ENCODE measurements at places on chromosomes 2 and 18.
A peak's percentile ranks its signal among the peaks of the same experiment; 100 is the strongest.

- no peak for DNase-seq
Observed at GRCh38 chr18:12862874-12863482, 21.1 kb downstream of the PTPN2 start.

DNA sequence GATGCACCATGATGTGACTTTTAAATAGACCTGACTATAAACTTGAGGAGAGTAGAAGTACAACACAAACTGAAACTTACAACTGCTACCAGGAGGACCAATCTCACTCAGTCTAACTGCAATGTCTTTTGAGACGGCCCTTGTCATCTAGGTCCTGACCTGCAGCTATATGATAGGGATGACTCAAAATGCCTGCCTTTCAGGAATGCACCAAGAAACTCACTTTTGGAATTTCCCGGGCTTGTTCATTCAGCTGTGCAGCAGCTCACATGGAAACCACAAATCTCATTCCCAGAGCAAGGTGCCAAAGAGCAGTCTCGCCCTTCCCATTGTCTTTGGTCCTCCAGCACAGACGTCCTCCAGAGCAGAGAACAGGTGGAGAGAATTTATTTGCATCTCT, 113.7 kb downstream of the SPOPL start:
- no peak for DNase-seq

GRCh38 chr2:221170548-221170947, 401.6 kb downstream of the EPHA4 start:
- no peak for DNase-seq

GRCh38 chr2:211453311-211453887, 897.0 kb downstream of the CPS1 start:
- DNase-seq, result no peak

GRCh38 chr2:158477202-158477601, 20.4 kb downstream of the PKP4 start:
- DNase-seq, result no peak

DNA sequence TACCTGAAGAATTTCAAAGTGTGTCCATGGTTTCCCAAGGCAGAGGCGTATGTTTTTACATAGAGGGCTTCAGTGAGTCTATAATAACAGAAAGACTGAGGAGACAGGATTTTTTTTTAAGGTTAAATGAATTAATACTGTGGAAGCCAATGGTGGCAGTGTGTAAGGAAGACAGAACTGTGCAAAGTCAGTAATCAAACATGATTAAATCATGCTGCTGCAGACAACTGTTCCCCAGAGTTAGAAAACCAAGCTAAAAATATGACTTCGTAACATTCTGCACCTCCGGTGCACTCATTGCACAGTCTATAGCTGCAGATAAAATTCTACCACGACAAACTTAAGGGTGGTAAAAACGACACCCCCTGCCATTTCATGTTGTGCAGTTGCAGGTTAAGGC, 309.6 kb upstream of the TRIB2 start:
- no peak for DNase-seq

GRCh38 chr2:71720596-71721361, 267.4 kb downstream of the DYSF start:
- no peak for DNase-seq

DNA sequence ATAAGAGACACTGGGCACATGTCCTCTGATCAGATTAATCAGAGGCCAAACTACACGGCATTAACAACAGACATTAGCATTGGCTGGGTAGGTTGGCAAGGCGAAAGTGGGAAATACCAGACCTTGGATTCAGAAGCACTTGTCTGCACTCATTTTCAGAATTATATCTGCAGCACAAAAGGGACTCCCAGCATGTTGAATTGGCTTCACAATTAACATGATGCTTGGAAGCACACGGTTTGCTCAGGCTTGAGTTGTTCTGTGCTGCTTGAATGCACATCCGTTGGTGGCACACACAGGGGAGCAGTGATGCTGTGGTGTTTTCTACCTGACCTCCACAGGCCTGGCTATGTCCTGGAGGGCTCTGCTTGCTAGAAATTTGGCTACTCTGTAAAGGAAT, 83.9 kb downstream of the ACTR3 start:
- DNase-seq, result no peak

DNA sequence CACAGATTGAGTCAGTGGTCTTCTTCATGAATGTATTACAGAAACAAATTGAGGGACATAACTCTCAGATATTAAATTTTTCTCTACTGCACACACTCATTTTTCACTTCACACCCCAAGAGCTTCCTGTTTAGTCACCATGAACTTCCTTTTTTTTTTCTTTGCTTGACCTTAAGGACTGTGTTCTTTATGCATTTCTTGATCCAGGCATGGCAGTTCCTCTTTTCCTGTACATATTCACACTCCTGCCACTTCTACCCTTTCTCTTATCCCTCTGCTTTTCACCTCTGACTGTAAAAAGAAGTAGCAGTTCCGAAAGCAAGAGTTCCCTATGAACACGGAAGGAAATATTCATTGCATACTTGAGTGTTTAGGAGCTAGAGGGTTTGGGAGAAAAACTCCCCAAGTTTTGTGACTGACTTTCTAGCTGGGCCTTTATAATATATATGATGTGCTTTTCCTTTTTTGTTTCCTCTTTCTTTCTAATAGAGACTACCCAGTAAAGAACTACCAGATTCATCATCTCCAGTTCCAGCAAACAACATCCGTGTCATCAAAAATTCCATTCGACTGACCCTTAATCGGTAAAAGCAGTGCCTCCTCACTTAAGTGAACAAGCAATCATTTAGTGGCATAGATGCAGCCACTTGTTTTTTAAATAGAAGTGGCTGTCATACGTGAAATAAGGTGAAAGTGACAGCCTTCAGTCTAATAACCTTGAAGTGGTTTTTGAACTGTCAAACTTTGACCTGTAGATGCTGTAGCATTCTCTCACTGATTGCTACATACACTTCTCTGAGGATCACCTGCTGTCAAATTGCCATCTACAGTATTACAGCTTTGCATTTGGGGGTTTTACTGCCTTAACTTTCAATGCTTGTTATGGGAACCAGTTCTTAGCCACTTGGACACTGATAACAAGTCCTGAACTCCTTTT, 40.8 kb downstream of the PAPOLG start:
- peak; percentile 92 for DNase-seq

DNA sequence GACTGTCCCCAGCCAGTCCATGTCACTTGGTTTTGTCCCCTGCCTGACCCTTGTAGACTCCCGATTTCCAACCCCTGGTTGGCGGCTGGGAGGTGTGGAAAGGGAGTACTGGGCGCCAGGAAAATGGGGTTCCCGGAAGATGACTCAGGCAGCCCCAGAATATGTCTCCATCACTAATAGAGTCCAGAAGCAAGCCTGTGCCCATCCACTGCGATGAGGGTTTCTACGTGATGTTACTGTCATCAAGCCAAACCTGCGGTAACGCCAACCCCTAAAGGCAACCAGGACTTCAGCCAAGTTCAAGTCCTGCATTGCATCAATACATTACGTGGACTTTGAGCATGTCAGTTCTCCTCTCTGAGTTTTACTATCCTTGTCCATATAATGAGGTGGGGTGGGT, 62.0 kb upstream of the TAF1B start:
- no peak for DNase-seq

- no peak for DNase-seq
Observed at GRCh38 chr18:11110509-11110908, 38.9 kb downstream of the PIEZO2 start.

DNA sequence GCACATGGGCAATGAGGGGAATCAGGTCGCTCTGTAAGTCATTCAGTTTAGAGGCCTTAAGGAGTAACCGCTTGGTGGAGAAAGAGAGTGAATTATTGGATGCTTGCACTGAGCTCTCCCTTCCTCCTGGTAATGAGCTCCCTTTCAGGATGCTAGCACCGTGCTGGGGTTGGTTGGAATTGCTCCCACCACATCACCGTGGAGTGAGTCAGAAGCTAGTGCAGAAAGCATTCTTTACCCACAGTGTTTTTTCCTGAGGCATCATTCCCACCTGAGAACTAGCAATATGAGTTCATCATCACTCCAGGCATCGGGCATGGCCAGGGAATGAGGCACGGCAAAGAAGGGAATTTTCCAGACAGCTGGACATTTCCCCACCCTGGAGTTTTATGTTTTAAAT, 57.6 kb downstream of the ITGB6 start:
- no peak for DNase-seq

DNA sequence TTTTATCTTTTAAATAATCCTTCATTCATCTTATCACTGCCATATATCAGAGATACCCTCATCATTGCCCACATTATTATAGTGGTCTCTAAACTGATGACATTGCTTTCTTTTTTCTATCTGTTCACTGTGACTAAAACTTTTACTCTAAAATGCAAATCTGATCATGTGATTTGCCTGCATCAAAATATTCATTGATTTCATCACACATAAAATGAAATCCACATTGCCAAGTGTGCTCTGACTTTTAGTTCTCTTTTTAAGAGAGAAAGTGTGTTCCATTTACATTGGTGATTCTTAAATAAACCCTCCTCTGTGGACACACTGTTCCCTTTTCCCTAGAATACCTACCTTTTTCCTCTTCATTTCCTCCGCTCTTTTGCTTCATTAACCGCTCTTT, 7.5 kb downstream of the REL start:
- no peak for DNase-seq

GRCh38 chr18:78113136-78113939, 863.7 kb downstream of the GALR1 start:
- DNase-seq, result no peak

DNA sequence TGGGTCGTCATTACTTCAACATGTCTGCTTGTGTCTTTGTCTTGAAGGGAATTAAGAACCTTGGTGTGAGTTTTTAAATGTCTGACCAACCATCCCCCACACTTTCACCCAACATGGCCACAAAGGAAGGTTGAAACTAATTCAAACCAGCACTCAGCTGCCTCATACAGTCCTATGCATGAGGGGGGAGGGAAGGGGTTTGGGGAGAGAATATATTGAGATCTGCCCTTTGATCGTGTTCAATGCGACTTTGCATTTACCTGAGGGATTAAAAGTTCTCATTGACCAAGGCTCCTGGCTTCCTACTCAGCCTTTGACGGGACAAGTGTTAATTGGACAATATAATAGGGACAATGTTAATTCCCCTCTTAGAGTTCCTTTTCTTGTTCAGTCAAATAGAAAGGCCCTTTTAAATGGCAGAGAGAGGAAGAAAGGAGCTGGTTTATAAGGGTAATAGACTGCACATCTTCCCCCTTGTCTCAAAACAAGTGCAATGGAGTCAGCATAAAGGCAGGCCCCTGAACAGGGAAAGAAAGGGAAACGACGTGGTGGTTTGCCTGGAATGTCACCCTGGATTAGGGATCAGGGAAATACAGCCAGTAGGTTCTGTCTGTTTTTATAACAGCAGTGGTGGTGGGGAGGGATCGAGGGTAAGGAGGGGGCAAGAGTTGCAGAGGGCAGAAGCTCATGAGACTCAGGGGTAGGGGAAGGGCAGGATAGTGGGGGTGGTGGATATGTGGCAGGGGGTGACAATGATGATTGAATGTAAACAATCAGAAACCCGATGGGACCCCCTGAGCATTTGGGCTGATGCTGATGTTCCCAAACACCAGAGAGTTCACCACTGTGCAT, 198.7 kb downstream of the MYCN start:
- DNase-seq, result no peak

DNA sequence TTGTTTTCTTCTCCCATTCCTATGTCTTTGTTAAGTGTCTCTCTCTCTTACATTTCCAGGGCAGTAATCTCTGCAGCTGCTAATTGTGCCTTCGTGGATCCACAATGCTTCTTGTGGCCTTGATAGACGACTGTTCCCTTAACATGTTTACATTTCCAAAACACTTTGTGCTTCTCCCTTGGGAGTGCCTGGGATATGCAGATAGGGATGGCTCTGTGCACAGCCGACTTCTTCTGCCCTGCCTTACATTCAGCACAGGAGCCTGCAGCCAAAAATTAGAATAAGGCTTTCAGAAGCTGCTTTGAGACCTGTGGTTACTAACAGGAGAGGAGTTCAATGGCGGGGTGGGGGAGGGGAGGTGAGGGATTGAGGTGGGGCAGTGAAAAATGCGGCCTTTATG, 328.9 kb downstream of the TDRD15 start:
- no peak for DNase-seq

DNA sequence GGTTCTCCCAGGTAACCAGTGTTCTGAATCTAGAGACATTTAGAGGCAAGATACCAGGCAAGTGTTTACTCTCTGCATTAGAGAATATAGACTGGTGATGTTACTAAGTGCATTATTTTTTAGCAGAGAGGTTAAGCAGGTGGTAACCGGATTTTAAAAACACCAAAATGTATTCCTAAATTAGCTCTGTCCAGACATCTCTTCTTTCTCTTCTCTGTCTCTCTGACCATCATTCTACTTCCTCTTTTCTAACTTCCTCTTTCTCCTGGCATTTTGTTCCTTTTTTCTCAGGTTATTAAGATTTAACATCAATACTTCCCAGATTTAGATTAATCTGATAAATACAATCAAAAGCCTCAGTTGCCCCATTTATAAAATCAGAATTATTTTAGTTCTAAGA, 31.7 kb upstream of the DYNC1I2 start:
- DNase-seq, result peak; percentile 66

DNA sequence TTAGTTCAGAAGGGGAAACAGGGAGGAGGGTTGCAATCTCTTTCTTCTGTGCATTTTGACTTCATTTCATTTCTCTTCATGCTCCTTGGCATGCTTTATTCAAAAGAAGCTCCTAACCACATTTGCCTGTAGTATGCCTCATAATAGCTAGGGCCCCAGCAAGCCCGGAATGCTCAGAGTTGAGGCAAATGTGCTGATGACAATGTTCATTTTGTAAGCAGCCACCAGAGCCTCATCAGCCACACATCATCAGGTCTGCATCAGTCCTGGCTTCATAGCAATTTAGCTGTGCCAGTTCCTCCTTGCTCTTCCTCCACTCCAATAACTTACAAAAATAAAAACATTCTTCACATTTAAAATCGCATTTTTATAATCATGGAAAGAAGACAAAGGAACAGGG, 65.4 kb upstream of the MMADHC start:
- no peak for DNase-seq

DNA sequence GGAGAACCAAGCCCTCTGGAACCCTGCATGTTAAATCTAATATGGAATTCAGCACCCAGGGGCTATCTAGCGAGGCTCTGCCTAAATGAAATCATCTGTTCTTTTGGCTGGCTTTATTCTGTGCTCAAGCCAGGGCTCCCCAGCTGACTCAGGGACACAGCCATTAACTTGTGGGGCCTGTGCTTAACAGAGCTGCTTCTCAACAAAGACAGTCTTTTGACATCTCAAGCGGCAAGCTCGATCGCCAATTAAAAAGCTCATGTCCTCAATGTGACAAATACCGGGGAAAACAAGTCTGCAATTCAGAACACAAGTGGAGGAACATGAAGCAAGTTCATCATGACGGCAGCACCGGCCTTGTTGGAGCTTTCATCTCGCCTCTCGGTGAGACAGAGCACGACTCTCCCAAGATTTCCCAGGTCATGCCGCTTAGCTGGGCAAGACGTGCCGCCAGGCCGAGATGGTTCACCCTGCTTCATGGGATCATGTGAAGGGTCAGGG, 64.9 kb downstream of the KLHL29 start:
- DNase-seq, result no peak

DNA sequence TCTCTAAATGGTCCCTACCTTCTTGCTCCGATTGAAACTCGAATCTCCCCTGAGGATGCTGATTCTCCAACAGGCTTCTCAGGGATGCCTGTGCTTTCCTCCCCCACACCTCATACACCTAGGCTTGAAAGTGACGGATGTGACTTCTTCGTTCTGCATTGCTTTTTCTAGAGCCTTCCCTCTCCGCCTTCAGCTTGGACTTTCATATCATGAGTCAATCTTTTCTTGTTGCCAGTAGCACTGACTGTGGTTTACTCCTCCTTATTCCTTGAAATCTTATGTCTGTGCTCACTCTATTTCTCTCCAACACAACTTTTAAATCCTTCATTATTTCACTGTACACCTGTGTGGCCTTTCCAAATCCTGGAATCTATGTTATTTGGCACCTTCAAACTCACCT, 451.4 kb downstream of the TMX3 start:
- no peak for DNase-seq

- peak; percentile 31 for DNase-seq
Observed at GRCh38 chr2:149290662-149291061, 39.7 kb upstream of the LYPD6 start.

Data from NB4 (cell line).